Cardiac ventricle fibroblast (primary cell): ENCODE measurements at places on chromosomes 4 and X. TPM values are rescaled to one million over a fixed set of nuclear protein-coding genes. Genes with fewer than 3 reads are reported as not detected.

PNMA6A gene
- 0.69 TPM in 1 of 2 replicates, not detected in the other for total RNA-seq

RBMXL3 gene
- not detected in 2 replicates for total RNA-seq

AMBN gene
- not detected in 2 replicates for total RNA-seq

HSFX4 gene
- total RNA-seq: not detected in 2 replicates

AP1S2 gene
- total RNA-seq: 11.2 TPM in 2 replicates

ADGRA3 gene
- 11.9 and 16.5 TPM in 2 replicates for total RNA-seq

OPRPN gene
- not detected in 2 replicates for total RNA-seq

ARR3 gene
- not detected in 2 replicates for total RNA-seq

RHOH gene
- not detected in 2 replicates for total RNA-seq

XAGE1A gene
- total RNA-seq: not detected in 2 replicates

OSTC gene
- total RNA-seq: 200 and 249 TPM in 2 replicates

MMRN1 gene
- total RNA-seq: 0.83 and 1.2 TPM in 2 replicates
